T-helper 17 cell (primary cell): ENCODE measurements at places on chromosomes 16 and 17.

- DNase-seq = no peak
- peaks cover 41% of the 10 kb centered on the region for H3K27me3 ChIP-seq
- H3K27ac ChIP-seq = no peak overlapping the region
- H3K4me1 ChIP-seq = no peaks in the 10 kb centered on the region
- no peak overlapping the region for H3K4me3 ChIP-seq
These were observed 22.5 kb upstream of the IRX6 start for GRCh38 chr16:55301385-55302008.

DNA sequence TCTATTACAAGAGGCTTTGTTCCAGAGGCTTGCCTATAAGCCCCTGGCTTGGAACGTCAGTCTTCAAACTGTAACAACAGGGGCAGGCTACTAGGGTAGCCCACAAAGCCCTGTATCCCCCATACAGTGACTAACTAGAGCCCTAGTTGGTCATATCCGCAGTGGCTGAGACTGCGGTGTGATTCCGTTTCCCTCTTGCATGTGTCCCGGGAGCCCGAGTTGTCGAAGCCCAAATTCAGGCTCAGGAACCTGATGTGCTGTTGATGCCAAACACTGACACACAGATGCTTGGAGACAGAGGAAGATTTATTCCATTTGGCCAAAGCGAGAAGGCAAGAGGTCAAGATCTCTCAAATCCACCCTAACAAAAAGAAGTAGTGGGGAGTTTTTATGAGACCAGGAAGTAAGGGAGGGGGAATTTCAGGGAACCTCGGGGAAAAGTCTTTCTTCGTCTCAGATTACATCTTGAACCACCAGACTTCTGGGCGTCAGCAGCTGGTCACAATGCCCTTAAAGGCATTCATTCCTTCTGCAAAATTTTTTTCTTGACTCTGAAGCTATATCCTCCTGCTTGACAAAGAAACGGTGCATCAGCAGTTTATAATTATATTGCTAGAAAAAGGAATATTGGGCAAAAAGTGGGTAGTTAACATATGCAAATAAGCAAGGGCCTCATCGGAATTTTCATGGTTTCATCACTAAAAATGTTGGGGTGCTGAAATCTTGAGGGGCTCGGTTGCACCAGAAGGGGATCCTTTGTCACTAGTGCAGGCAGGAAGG, 879 bp downstream of the SLFN5 start:
- peaks cover 31% of the 10 kb centered on the region for H3K36me3 ChIP-seq
- peak overlapping the region; percentile 98 for H3K4me3 ChIP-seq
- no peak for DNase-seq
- no peaks in the 10 kb centered on the region for H3K27me3 ChIP-seq
- peaks cover 54% of the 10 kb centered on the region for H3K4me1 ChIP-seq
- H3K27ac ChIP-seq = peak overlapping the region; percentile 97

DNA sequence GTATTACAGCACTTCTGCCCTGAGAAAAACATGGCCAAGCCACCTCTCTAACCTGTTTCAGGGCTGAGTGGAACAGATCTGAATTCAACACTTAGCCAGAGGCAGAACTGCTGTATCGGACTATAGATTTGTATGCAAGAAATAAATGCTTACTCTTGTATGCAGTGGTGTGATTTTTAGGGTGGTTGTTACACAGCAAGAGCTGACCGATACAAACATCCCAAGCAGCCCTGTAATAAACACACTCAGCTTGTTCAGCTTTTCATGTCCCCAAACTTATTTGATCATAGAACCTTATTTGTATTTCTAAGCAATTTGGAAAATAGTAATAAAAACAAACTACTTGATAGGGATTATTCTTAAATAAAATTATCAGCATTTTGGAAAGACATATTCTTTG, 84.9 kb upstream of the RPH3AL start:
- no peak for DNase-seq
- H3K4me3 ChIP-seq = no peak overlapping the region
- H3K27ac ChIP-seq = no peak overlapping the region
- H3K4me1 ChIP-seq = peaks cover 2% of the 10 kb centered on the region

GRCh38 chr16:59121411-59122261, 387.5 kb upstream of the GOT2 start:
- no peaks in the 10 kb centered on the region for H3K36me3 ChIP-seq
- H3K4me1 ChIP-seq = no peaks in the 10 kb centered on the region
- no peak overlapping the region for H3K27ac ChIP-seq
- no peak overlapping the region for H3K4me3 ChIP-seq

- H3K4me3 ChIP-seq = no peak overlapping the region
- H3K27me3 ChIP-seq = no peaks in the 10 kb centered on the region
- peak overlapping the region; percentile 91 for H3K27ac ChIP-seq
- H3K4me1 ChIP-seq = peaks cover 27% of the 10 kb centered on the region
These were observed 103.5 kb downstream of the STX8 start for GRCh38 chr17:9472094-9472493.

DNA sequence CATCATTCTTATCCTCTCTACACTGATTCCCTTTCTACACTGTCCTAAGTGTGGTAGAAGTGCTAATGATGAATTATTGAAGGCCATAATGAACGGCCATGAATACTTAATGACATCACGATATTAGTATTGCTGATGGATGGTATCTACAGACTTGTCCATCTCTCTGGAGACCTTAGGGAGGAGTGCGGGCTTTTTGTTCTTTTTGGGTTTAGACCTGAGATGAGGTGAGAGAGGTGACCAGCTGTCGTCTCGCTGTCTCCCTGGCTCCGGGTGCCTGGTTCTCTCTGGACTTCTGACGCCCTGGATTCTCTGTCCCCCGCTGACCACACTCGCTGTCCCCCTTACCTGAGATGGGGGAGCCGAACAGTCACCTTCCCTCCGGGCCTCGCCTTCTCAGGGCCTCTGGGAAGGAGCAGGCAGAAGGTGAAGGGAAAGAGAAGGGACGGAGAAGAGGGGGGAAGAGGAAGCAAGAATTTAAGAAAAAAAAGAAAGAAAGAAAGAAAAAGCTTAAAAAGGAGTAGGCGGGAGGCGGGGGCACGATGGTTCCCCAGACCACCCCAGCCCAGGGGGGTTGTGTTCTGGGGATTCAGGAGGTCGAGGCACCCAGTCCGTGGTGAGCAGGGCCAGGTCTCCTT, 17.1 kb downstream of the SGCA start:
- H3K4me3 ChIP-seq = peak overlapping the region; percentile 52
- no peak for DNase-seq
- H3K27me3 ChIP-seq = peaks cover 6% of the 10 kb centered on the region
- H3K27ac ChIP-seq = peak overlapping the region; percentile 51

DNA sequence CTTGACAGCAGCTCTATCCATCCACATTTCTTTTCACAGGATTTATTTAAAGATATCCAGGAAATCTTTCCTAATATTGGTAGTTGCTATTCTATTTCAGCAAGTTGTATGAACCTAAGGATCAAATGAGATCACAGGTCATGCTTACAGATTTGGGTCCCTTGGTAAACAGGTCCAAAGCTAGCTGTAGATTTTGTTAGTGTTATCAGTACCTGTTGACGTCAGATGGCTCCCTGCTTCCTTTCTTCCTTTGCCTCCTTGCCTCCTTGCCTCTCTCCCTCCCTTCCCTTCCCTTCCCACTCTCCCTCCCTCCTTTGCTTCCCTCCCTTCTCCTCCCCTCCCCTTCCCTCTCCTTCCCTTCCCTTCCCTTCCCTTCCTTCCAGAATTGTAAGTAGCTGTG, 76.6 kb downstream of the EFCAB13 start:
- H3K4me3 ChIP-seq = no peak overlapping the region
- no peak for DNase-seq
- H3K27ac ChIP-seq = no peak overlapping the region
- H3K36me3 ChIP-seq = no peaks in the 10 kb centered on the region

DNA sequence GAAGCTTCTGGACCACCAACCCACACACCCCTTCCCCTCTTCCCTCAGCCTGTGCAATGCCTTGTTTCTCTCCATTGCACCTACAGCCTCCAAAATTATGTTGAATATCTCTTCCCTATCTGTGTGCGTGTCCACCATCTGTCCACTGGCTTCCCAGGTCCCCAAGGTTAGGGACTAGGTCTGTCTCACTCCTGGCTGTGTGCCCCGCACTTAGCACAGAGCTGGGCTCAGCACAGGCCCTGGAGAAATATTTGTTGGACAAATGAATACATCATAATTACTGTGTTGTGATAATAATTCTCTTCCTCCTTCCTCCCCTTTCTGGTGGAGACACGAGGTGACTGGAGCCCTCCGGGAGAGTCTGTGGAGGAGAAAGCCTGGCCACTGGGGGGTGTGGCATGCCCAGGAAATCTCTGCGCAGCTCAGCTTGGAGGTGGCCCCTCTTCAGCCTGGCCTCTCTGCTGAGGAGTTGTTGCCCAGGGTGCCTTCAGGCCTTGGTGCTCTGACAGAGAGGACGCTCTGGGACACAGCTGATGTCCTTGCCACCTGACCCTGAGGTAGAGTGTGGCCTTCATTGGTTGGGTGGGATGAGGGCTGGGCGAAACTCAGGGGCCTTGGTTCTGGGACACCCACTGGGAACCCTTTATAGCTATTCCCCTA, 3.3 kb upstream of the BRD7 start:
- H3K36me3 ChIP-seq = peaks cover 6% of the 10 kb centered on the region
- H3K27ac ChIP-seq = no peak overlapping the region
- H3K4me3 ChIP-seq = no peak overlapping the region
- peaks cover 34% of the 10 kb centered on the region for H3K4me1 ChIP-seq
- peaks cover 21% of the 10 kb centered on the region for H3K27me3 ChIP-seq
- DNase-seq = no peak

DNA sequence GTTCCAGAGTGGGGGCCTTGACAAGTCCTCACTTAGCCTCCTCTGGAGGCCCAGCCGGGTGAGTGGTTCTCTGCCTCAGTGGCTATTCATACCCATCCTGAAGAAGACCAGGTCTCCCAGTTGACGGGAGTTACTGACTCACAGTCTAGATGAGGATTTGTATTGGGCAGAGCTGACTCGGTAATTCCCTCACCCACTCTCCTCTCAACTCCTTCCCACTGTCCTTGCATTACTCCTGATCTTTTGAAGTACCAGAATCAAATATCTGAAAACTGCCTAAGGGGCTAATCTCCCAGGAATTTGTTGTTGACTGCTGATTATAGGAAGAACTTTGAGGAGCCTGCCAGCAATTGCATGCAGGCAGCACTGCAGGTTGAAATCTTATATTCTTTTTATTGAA, 14.2 kb downstream of the SAP30BP start:
- no peak for DNase-seq
- H3K27ac ChIP-seq = no peak overlapping the region
- H3K36me3 ChIP-seq = no peaks in the 10 kb centered on the region
- peaks cover 17% of the 10 kb centered on the region for H3K4me1 ChIP-seq

DNA sequence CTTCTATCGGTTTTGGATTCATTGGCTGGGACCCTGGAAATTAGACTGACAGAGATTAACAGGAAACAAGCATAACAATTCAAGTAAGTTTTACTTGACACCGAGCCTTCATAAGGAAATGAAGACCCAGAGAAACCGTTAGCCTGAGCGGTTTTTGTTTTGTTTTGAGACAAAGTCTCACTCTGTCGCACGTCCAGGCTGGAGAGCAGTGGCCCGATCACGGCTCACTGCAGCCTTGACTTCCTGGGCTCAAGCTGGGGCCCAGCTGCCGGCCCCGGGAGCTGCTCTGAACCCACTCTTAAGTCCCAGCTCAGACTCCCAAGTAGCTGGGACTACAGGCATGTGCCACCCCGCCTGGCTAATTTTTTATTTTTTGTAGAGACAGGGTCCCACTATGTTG, 321.3 kb downstream of the SEC14L1 start:
- no peak for DNase-seq
- H3K27me3 ChIP-seq = no peaks in the 10 kb centered on the region
- peak overlapping the region; percentile 96 for H3K4me3 ChIP-seq
- peak overlapping the region; percentile 99 for H3K27ac ChIP-seq

GRCh38 chr16:30063278-30063892, 2.2 kb upstream of the ALDOA start:
- no peaks in the 10 kb centered on the region for H3K36me3 ChIP-seq
- peaks cover 25% of the 10 kb centered on the region for H3K4me1 ChIP-seq
- H3K27ac ChIP-seq = peak overlapping the region; percentile 96
- no peak for DNase-seq

DNA sequence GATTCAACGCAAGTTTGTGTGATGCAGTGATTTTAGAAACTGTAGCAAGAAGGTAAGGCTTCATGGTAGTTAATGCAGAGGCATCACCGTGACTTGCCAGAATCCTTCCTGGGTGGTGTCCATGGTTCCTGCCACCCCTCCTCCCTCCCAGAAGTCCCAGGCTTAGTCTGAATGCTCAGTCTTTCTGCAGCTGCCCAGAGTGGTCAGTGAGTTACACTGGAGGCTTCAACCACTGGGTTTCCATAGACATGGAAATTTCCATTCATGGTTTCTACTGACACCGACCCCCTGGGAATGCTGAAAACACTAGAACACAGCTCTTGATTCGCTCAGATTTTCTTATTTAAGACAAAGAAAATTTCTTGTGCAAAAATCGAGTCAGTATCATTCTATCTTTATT, 159.4 kb upstream of the HSBP1 start:
- no peak overlapping the region for H3K4me3 ChIP-seq
- peaks cover 7% of the 10 kb centered on the region for H3K27me3 ChIP-seq
- no peaks in the 10 kb centered on the region for H3K36me3 ChIP-seq
- no peaks in the 10 kb centered on the region for H3K4me1 ChIP-seq
- H3K27ac ChIP-seq = no peak overlapping the region
- DNase-seq = no peak
